ENCODE measurements at places on chromosomes 3 and 15.

DNA sequence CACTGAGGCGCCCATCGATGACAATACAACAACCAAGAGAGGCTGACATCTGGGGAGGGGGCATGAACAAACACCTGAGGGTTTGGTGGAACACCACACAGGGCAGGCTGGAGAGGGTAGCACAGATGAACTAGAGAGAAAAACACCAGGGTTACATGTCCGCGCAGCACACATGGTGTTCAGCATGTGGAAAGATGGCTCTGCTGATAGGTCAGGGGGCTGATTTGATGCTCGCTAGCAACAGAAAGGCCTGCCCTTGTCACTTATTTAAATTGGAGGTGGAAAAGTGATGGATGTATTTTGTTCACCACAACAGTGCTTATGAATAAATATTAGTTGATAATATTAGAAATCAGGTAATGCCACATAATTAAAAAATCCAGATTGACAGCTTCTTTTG, 67.5 kb downstream of the FRMD4B start:
- DNase-seq: no peak

DNA sequence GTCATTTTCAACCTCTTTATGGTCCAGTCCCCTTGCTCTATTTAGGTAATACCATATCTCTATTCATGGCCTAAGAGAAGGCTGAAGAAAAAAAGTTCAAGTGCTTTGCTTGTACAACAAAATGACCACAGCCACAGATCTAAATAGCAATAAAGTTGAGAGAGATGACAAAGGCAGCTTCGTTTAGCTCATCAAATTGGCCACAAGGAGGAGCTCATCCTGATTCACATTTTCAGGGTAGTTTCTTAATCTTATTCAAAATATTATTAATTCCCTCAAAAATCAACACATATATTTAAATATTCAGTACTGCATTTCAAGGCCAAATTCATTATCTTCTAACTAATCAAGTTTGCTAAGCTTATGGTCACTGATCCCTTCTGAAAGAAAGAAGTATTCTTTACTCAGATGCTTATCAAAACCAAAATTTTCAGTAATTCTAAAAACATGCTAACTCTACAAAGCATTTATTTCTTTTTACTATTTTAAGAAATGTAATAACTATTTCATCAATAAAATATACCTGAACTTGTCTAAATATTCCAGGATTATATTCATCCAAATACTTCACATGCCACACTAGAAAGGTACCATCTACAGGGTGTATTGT, 85.5 kb downstream of the DMXL2 start:
- no peak for DNase-seq

DNA sequence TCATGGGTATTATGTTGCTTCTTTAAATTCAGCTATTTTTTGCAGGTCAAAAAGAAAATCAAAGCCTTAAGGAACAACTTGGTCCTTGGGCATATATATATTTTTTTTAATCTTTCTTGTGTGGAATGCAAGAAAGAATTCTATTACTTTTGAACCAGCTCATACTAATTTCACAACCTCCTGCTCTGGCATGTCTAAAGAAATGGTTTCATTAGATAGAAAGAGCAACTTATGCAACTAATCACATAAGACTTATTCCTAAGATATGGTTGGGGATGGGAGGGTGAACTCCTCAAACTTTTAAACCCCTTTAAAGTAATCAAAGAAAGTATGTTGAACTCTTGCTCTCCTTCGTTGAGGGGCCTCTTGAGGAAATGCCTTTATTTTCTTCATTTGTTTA, 114.9 kb downstream of the GMNC start:
- no peak for DNase-seq

DNA sequence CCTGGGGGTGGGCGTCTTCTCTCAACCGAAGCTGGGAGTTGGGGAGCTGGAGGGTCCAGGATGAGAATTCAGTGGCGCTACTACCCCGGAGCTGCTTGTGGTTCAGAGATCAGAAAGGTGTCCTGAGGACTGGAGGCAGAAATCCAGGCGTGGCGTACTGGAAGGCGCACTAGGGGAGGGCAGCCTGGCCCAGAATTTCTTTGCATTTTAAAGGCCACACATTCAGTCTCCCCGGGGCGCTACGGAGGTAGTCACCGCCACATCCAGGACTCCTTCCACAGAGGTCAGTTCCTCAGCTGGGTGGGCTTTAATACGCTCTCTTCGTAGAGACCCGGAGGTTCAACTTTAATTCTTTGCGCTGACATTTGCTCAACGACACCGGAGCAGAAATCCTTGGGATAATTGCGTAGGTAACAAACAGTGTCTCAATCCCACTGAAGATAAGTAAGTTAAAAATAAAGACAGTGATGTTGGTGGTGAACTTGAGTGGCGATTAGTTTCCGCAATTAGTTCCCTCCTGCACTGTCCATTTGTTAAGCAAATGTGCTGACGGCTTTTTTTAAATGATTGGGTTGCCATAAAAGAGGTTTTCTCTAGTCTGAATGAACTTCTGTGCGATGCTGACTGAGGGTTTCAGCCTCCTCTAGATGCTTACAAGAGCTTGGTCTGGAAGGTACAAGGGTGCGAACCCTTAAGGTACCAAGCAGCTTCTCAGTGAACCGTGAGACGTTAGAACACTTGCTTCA, 535 bp downstream of the MCTP2 start:
- DNase-seq: no peak

- DNase-seq: no peak
These were observed 11.9 kb upstream of the LEKR1 start for GRCh38 chr3:156814295-156814694.

- no peak for DNase-seq
These were observed 15.1 kb downstream of the SLC6A20 start for GRCh38 chr3:45781271-45781670.

DNA sequence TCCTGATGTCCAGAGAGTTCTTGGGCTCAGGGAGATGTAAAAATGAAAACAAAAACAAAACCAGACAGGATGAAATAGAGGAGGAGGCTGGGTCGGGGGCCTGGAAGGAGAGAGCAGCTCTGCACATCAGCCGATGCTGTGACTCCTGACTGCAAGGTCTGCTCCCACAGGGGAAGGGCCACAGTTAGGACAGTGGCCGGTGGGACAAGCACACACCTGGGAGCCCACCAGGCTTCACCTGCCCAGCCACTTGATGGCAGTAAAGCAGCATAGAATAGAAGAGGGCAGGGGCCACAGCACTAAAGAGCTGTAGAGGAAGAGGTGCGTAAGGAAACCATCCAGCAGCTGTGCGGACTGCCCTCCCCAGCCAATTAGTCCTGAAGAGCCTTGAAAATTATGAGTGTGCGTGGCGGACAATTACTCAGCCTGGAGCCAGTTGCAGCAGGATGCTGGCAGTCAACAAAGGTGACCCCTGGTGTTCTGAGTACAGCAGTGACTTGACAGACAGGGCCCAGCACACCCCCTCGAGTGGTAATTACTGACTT, 29.8 kb downstream of the ALS2CL start:
- no peak for DNase-seq

DNA sequence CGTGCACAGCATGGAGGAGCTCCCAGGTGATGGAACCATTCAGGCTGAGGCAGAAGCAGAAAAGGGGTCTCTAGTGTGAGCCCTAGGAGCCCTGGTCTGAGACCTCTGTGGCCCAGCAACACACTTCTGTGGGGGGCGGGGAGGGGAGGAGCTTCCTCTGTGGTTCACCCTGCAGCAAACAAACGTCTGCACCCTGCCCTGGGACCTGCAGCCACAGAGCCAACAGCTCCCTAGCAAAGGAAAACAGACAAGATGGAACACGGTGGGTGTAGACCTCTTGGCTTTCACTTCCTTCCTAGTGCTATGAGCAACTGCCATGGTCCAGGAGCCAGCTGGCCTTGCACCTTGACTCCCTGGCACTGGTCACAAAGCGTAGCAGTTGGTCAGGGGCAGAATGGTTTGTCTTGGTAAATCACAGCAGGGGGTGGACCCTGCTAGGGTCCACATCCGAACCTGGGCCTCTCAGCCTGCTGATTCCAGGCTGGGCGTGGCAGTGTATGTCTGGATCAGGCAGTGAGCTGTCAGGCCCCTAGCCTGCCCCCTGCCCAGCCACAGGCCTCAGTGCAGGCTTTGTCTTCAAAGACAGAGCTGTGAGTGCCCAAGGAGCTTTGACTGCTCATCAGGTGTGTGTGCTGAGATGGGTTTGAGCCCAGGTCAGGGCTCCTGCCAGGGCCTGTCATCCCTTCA, 6.7 kb downstream of the AMIGO3 start:
- DNase-seq: no peak

- no peak for DNase-seq
These were observed 79.0 kb downstream of the EPHA3 start for GRCh38 chr3:89186456-89186855.

DNA sequence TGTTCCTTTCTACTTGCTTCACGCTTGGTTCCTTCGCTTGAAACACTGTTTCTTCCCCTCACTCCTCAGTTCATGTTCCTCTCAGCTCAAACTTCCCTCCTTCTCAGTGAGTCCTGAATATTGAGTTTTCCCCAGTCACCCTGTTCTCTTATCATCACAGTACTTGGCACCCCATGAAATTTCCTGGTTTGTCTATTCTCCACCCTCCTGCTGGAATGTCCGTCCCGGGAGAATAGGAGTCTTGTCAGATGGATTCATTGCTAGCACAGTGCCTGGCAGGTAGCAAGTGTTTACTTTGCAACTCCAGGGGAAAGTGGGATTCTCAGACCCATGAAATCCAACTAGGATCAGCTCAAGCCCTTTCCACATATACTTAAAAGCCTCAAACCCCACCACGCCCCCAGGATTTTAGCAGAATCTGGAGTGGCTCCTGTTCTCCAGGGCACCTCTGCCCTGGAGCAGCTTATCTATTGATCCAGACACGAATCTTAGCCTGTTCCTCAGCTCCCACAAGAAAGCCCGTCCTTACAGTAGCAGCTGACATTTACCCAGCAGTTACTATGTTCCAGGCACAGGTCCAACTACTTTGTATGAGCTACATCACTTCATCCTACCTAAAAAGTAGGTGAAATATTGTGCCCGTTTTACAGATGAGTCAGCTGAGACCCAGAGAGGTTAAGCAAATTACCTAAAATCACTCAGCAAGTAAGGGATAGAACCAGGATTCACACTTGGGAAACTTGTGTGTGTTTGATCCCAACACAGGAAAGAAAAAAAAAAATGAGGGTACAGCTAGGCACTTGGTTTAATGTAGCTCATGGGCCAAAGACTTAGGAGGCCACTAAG, 36.8 kb upstream of the MAP3K13 start:
- DNase-seq: no peak

DNA sequence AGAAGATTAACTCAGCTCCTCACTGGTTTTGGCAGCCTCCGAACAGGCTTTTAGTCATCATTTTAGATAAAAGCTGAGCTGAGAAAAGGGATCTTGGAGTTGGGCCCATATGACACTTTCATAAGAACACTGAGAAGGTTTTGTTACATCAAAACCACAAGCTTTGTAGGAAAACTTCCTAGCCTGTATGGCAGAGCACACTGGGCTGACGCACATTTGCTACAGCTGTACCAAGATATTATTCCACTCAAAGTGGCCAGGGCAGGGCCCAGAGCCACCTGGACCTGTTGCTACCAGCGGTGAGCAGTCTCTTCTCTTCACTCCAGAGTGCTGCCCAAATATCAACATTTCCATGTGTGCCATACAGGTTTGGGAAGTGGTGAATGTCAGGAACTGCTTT, 160.5 kb upstream of the CCDC54 start:
- no peak for DNase-seq

- no peak for DNase-seq
These were observed 78.1 kb upstream of the LMOD3 start for GRCh38 chr3:69200384-69201068.

DNA sequence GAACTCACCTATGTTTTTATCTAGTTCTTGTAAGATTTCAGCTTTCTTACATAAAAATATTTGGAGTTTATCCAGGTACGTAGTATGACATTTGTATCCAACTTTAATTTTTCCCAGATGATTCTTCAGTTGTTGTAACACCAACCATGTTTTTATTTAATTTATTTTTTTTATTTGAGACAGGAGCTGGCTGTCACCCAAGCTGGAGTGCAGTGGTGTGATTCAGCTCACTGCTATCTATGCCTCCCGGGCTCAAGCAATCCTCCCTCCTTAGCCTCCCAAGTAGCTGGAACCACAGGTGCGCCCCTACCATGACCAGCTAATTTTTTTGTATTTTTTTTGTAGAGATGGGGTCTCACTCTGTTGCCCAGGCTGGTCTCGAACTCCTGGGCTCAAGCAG, 6.6 kb downstream of the XYLB start:
- DNase-seq: no peak

GRCh38 chr15:25372298-25372697, 66.5 kb downstream of the UBE3A start:
- DNase-seq: no peak

- DNase-seq: no peak
These were observed 64.6 kb downstream of the TPRG1 start for GRCh38 chr3:189236352-189236751.

- DNase-seq: peak; percentile 14
These were observed 74.2 kb upstream of the SATB1 start for GRCh38 chr3:18499301-18499700.

DNA sequence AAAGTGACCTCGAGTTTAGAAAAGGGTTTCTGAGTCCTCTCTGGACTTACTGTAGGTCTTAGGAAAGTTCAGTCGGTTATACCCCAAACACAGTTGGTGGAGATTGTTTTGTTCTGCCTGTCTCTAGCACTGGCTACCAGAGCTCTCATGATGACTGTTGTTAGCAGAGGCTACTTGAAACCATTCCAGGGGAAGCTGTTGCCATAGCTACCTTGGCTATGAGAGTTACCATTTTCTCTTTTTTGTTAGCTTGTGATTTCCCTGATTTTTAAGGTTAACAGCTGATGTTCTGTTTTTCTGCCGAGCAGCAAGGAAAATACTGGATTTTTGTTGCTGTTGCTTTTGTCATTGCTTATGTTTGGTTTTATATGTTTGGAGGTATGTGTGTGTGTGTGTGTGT, 26.7 kb downstream of the ABHD2 start:
- no peak for DNase-seq

- no peak for DNase-seq
These were observed 34.0 kb upstream of the ARHGEF3 start for GRCh38 chr3:56835650-56836227.

DNA sequence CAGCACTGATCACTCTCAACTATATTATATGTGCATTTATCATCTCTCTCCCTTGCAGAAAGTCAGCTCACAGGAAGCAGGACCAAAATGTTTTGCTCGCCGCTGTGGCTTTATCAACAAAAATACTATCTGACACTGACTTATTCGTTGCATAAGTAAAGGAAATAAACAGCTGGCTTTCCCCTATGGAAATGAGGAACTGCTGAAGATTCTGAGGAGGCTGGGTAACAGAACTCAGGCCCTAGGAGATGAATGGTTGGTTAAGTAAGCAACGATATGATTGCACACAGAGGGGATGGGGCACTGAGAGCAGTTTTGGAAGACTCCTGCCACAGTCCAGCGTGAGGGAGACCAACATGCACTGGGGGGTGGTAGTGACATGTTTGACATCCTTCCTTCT, 181.1 kb downstream of the STT3B start:
- no peak for DNase-seq

- DNase-seq: no peak
These were observed 55.0 kb downstream of the RHCG start for GRCh38 chr15:89441295-89441812.

- DNase-seq: no peak
These were observed 22.3 kb upstream of the PSTPIP1 start for GRCh38 chr15:76972389-76973361.
